Gastroesophageal sphincter (tissue), 4 donors: ENCODE measurements at places on chromosomes 13 and 19. TPM values are rescaled to one million over a fixed set of nuclear protein-coding genes. Genes with fewer than 3 reads are reported as not detected.

Gene PRR19
- not detected for total RNA-seq

Gene IL17D
- total RNA-seq: 4.8 TPM

DNA sequence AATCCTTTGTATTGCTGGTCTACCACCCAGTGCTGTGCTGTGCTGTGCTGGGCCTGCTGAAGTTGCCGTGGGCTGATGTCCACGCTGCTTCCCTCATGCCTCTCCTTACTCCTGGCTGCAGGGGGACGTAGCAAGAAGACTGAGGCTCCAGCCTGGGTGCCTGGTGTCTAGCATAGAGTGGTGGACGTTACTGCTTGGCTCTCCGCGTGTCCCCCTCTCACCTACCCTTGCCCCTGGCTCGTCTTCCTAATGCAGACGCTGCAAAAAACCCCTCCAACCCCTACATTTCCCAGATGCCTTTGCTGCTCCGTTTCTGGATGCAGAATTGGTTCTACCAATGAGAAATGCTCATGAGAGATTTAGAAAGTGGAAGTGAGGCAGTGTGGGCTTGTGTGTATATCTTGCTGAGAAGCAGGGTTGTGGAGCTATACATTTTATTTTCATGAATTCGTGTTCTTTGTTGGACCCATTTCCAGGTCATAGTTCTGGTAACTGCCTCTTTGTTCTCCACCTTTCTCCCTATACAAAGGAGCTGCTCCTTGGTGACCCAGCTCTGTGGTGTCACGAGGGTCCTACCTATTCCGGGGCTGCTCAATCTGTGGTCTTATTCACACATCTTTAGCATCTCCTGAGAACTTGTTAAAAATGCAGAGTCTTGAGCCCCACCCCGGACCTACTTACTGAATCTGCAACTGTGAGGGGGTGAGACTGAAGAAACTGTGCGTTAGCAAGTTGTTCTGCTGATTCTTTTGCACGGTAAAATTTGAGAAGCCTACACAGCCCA is 7.9 kb upstream of the DENND1C start:
- ATAC-seq: no peak

GRCh38 chr13:110250258-110250891 is 56.6 kb downstream of the COL4A1 start:
- peak; percentile 75 for ATAC-seq

GRCh38 chr19:7670150-7670783 is 1.4 kb downstream of the RETN start:
- no peak for ATAC-seq

GRCh38 chr13:19117913-19118739 is 63.5 kb downstream of the TUBA3C start:
- ATAC-seq: no peak

DNA sequence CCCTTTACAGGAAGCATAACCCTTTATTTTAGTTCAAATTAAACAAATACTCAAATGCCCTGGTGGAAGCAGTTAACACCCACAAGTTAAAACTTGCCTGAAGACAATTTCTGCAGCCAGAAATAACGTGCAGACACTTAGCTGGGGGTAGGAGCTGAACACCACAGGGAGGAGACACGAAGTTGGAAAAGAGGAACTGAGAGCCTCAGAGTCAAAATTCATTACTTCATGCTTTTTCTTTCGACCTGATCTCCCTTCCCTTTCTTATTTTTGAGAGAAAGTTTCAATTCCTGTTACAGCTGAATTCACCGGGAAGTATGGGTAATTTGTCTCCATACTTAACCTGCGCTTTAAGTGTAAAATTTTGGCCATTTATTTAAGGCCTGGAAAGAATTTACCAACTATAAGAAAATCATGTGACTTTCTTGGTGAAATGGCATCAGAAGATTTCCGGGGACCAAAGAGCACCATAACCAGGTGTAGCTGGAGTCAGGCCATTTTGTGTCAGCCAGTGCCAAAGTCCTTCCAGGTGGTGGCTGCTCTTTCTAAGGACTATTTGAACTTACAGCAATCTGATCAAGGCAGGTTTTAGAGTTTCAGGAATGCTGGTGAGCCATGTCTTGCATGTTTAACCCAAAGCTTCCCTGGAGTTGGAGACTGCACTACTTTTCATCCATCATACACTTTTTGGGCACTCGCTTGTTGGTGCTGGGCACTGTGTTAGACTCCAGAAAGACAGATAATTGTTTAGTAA is 46.5 kb upstream of the RCBTB2 start:
- ATAC-seq: peak; percentile 55

- no peak for ATAC-seq
These were observed 7.9 kb upstream of the JUNB start for GRCh38 chr19:12783291-12783848.

GRCh38 chr13:95480131-95480545 is 72.4 kb upstream of the CLDN10 start:
- peak; percentile 64 for ATAC-seq

DNA sequence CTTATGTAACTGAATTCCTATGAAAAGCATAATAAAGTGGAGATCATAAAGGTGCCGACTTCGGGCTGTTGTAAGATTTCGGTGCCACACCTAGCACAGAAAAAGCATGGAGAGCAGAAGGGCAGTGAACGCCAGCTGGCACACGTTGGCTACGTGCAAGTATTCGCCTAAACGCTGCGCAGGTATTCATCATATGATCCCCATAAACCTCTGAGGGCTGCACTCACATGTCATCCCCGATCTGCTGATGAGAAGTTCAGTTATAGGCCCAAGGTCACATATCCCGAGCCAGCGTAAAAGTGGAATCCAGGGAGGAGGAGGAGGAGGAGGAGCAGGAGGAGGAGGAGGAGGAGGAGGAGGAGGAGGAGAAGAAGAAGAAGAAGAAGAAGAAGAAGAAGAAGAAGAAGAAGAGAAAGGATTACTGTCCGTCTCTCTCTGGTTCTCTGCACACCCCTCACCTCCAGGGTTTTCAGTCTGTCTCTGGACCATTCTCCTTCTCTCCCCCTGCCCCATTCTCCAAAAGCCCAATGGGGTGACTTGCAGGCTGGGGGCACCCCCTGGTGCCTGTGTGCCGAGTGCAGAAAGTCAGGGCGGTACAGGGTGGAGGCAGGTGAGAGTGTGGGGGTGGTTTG is 18.6 kb upstream of the CYP2S1 start:
- ATAC-seq: no peak
